Stomach (tissue), 19 donors: ENCODE measurements at places on chromosomes 7 and 10.
A peak's percentile ranks its signal among the peaks of the same experiment; 100 is the strongest.

DNA sequence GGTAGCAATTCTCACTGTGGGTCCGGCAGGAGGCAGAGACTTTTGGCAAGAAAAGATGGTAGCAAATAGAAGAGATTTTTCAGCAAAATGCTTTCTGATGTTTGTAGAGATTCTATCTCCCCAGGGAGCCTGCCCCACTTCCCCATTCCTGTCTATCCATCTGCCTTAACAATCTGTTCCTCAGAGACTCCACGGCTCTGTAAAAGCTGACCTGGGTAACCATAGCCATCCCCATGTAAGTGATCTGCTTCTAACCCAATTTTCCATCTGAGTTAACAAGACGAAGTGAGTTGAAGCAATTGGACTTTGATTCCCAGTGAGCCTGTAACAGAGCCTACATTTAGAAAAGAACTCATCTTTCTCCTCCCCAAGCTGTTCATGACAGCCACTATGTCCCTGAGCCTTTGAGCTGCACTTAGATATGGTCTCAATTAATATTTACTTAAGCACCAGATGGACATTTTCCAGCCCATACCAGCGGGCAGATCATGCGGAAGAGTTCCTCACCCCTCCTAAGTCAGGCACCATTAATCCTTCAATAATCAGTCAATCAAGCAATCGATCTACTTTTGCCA lies 896.1 kb downstream of the CCSER2 start:
- DNase-seq: peak; percentile 21

GRCh38 chr10:44284198-44285084 lies 100.5 kb downstream of the CXCL12 start:
- no peak for DNase-seq

GRCh38 chr7:102431617-102432298 lies 1.6 kb upstream of the ORAI2 start:
- peak; percentile 57 for DNase-seq

GRCh38 chr10:32981760-32982159 lies 23.7 kb upstream of the ITGB1 start:
- DNase-seq: peak; percentile 50

DNA sequence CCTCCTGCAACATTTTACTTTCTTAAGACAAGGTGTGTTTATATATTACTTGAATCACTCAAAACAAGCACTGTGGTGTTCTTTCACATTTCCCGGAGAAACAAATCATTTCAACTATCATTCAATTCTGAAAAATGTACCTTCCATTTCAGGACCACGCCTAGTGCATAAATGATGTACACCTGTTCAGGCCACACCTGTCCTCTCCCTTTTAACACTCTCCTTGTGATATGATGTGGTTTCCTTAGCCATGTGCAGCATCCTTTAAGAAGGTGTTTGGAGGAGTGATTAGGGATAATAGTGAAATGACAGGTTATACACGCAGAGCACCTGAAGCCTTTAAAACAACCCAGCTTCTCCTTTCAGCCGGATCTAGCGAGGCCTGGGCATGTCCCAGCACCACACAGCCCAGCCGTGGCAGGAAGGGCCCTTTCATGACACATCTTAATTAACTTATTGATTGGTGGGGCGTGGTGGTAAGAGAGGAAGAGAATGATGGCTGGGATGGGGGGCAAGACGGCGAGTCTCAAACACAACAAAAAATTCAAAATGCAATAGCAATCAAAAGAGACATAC lies 26.9 kb downstream of the ABLIM1 start:
- DNase-seq: no peak

- no peak for DNase-seq
Measured at GRCh38 chr7:120028636-120029035, 244.3 kb upstream of the KCND2 start.

DNA sequence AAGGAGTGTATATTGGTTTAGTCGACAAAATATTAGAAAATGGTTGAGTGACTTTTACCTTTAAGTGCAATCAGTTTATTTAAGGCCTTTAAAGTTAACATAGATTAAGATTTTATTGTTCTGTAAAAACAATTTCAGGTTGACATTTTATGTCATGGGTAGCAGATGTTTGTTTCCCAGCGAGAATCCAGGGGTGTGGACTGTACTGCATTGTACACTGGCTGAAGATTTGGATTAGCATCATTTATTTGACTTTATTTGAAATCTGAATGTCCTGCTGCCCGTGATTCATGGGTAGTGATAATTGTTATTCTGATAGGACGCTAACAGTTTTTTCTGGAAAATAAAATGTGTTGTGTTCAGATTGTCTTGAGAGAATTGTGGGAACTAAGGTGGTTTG lies 39.3 kb downstream of the RBM33 start:
- no peak for DNase-seq

DNA sequence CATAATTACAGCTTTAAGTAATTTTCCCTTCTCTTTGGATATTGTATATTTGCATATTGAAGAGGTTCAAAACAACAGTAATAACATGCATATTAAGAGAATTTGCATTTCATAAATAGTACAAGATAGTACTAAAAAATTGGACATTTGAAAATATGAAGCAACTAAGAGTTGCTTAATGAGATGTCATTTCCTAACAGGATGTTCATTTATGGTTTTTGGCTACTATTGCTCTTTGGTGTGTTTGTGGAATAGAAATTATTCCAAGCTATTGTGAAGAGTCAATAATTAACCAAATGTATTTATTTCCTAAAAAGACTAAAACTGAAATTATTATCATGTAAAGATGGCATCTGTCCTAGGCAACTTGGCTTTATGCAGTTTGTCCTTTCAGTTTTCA lies 4.1 kb upstream of the SGCE start:
- DNase-seq: no peak

- DNase-seq: no peak
Measured at GRCh38 chr7:143493751-143494150, 16.1 kb downstream of the TAS2R41 start.

DNA sequence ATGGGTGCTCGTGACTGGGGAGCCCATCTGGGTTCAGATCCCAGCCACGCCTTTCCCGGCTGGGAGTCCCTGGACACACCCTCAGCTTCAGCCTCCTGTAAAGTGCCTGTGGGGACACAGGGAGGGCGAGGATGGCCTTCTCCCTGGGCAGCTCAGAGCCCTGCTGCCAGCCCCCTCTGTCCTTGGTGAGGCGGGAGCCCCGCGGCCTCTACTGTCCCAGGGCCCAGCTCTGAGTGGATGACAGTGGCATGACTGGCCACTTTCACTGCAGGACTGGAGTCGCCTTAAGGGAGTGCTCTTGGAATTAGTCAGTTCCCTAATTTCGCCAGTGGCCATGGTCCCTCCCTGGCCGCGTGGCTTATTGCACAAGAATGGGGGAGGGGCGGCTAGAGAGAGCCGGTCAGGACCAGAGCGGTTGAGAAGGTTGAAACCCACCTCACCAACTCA lies 4.6 kb downstream of the BRI3 start:
- DNase-seq: peak; percentile 62

- no peak for DNase-seq
Measured at GRCh38 chr10:126063353-126063791, 167.0 kb downstream of the FANK1 start.

GRCh38 chr7:25186436-25186835 lies 41.9 kb downstream of the NPVF start:
- DNase-seq: no peak

DNA sequence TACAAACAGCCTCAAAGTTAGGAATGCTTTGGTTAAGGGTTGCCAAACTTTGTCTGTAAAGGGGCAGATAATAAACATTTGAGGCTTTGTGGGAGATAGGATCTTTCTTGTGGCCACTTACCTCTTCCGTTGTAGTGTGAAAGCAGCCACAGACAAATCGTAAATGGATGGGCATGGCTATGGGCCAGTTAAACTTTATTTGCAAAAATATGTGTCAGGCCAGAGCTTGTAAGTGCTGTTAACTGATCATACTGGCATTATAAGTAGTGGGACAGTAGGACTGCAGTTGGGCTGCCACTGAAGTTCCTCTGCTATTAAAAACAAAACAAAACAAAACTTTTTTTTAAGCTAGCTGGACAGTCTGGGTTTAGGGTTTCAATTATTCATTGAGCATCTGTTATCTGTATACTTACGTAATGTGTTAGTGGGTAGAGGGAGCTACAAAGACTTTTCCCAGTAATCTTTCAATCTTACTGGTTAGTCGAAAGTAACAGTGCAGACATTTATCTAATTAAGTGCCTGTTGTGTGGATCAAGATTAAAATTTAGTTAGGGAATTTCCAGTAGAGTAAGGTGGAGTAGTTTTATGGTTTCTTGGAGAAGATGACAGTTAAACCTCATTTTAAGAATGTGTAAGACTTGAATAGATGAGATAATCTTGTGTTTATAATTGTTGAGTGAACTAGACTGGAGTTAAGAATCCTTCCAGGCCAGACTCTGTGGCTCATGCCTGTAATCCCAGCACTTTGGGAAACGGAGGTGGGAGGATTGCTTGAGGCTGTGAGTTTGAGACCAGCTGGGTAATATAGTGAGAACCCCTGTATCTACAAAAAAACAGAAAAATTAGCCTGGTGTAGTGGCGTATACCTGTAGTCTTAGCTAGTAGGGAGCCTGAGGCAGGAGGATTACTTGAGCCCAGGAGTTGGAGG lies 100.1 kb downstream of the BTRC start:
- no peak for DNase-seq

GRCh38 chr7:44729949-44730590 lies 18.6 kb upstream of the ZMIZ2 start:
- no peak for DNase-seq

GRCh38 chr10:100779329-100779728 lies 33.9 kb downstream of the PAX2 start:
- DNase-seq: no peak

DNA sequence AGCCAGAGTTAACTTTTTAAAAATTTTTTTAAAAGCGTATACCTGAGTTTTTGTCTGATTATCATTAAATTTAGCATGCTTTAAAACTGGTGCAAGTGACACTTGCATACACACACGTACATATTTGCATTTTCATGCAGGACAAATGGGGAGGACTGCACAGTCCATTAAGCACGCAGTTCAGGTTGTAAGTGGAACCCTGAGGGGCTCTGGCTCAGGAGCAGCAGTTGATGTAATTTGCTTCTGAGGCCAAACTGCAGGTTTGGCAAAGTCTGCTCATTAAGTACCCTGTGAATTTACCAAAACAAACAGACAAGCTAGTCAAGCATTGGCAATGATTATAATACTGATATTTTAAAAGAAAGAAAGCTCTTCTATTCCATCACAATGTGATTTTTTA lies 215.8 kb upstream of the PFKP start:
- DNase-seq: no peak
